Fibroblast of skin of right biceps (primary cell): ENCODE measurements at places on chromosomes 11 and 22.

- DNase-seq = no peak
These were observed 65.2 kb upstream of the CECR2 start for GRCh38 chr22:17303840-17304779.

DNA sequence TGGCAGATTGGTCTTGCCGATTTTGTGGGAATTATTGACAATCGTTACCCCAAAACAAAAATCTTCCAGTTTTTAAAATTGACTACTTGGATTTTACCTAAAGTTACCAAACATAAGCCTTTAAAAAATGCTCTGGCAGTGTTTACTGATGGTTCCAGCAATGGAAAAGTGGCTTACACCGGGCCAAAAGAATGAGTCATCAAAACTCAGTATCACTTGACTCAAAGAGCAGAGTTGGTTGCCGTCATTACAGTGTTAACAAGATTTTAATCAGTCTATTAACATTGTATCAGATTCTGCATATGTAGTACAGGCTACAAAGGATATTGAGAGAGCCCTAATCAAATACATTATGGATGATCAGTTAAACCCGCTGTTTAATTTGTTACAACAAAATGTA lies 37.2 kb downstream of the IGLL1 start:
- peak; percentile 15 for DNase-seq

GRCh38 chr11:105344938-105345337 lies 205.4 kb upstream of the CARD18 start:
- no peak for DNase-seq

GRCh38 chr11:115194802-115195110 lies 309.5 kb downstream of the CADM1 start:
- peak; percentile 79 for DNase-seq

GRCh38 chr11:100785148-100785983 lies 98.3 kb downstream of the ARHGAP42 start:
- no peak for DNase-seq

- peak; percentile 92 for DNase-seq
These were observed 198.5 kb upstream of the CTSC start for GRCh38 chr11:88535916-88536547.

DNA sequence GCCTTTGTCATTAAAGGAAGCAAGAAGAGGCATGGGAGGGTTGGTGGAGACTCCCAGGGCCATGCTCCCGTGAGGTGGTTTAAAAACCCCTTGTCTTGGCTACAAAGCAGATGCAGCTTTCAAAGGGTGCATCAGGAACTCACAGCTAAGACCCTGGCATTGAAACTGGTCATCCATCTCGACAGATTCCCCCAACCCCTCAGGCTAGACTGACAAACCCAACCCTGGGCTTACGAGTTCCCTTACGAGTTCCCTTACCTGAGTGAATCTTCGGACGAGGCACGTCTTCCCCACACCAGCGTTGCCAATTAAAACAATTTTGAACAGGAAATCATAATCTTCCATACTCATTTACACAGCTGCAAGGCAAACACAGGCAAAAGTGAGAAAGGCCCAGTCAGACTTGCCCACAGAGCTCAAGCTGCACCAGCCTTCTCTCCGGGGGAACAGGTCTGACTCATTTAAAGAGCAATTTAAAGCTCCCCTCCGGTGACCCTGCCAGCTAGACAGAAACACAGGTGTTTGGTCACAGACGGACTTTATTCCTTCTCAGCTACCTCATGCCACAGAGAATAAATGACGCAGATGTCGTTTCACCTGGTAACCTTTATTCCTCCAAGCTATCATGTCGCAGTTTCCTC lies 74.6 kb downstream of the RAB30 start:
- DNase-seq = no peak

- DNase-seq = peak; percentile 71
These were observed 7.5 kb upstream of the SYT8 start for GRCh38 chr11:1827095-1827813.

DNA sequence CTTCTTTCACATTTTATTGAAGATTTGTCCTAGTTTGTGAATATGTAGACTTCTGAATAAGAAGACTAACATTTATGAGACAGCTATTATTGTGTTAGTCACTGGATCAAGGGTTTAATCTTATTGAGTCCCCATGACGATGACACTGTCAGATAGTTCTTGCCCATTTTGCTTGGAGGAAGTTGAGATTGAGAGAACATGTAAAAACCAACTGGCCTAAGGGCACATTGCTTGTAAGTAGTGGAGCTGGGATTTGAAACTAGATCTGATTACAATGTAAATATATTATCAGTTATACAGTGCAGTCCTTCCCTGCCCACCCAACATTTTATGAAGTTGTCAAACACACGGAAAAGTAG lies 134.7 kb downstream of the HIPK3 start:
- DNase-seq = no peak

- DNase-seq = no peak
These were observed 42.1 kb upstream of the GAB2 start for GRCh38 chr11:78459738-78460137.

DNA sequence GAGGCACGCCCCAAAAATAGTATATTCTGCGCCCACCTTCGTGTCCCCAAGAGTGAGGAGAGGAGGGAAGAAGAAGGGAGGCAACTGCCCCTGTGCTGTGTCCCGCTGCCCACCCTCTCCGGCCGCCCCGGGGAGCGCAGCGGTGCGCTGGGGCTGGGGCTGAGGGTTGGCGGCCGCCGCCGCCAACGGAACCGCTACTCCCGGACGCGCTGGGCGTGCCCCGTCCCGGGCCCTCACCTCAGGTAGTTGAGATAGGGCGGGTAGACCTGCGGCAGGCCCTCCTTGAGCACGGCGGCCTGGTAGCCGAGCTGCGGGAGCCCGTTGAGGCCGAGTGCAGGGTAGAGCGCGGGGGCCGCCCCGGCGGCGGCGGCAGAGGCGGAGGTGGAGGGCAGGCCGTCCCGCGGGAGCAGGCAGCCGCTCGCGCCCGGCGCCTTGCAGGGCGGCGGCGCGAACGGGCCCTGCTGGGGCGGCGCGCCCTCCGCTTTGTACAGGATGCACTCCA lies 2.4 kb downstream of the PGR start:
- DNase-seq = no peak

DNA sequence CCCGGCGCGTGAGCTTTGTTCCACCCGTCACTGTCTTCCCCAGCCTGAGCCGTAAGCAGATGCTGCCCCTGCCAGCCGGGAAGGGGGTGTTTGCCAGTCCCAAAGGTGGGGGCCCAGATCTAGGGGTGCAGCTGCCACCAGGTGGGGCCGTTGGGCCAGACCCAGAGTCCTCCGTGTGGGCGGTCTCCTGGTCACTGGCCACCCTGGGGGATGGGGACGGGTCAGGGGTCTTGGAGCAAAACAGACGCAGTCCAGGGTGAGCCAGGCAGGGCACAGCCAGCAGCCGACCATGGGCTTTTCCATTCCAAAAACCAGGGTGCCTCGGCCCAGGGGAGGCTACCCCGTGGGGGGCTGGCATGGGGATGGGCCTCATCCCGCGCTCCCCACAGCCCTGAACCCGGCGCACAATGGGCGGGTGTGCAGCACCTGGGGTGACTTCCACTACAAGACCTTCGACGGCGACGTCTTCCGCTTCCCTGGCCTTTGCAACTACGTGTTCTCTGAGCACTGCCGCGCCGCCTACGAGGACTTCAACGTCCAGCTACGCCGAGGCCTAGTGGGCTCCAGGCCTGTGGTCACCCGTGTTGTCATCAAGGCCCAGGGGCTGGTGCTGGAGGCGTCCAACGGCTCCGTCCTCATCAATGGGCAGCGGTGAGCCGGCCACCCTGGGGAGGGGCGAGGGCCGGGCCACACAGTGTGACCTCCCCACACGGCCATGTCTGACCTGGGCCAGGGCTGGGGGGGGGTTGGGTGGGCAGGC lies 3.5 kb downstream of the MUC5B start:
- DNase-seq = no peak

- DNase-seq = peak; percentile 28
These were observed 44.2 kb upstream of the TTLL12 start for GRCh38 chr22:43230971-43231723.

DNA sequence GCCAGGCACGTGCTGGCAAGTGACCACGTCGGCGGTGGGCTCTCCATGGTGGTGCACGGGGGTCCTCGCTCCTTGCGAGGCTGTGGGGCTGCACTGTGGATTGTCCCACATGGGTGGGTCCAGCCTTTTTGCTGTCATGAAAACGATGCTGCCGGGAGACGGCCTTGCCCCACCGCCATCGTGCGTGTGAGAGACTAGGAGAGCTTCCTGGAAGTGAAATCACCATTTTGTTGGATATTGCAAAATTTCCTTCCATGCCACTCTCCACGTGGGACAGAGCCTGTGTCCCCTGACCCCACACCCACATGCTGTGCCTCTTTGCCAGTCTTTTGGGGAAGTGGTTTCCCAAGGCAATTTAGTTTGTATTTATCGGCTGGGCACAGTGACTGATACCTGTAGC lies 18.2 kb upstream of the GRAMD4 start:
- DNase-seq = no peak

- no peak for DNase-seq
These were observed at the start of gene TEX54 for GRCh38 chr11:62832336-62833234. TSS of gene TEX54 (minus strand) at chr11:62832841.
